ENCODE measurements at places on chromosomes 7 and 10.

GRCh38 chr7:41295455-41295815 is 407.5 kb downstream of the INHBA start:
- DNase-seq = no peak

GRCh38 chr10:129417870-129418269 is 49.2 kb upstream of the MGMT start:
- DNase-seq = no peak

- DNase-seq = no peak
These were observed 124.8 kb downstream of the ADCY1 start for GRCh38 chr7:45699015-45699309.

- no peak for DNase-seq
These were observed 40.8 kb downstream of the NRP1 start for GRCh38 chr10:33293531-33294170.

All from hippocampal formation (tissue), 2 donors.